ENCODE measurements at places on chromosomes 12 and 14.

- DNase-seq: no peak
- H3K4me3 ChIP-seq: no peak overlapping the region
- no peaks in the 10 kb centered on the region for H3K36me3 ChIP-seq
Measured at GRCh38 chr12:52913431-52913821, 8.6 kb upstream of the KRT8 start.

- DNase-seq: no peak
- H3K36me3 ChIP-seq: no peaks in the 10 kb centered on the region
- H3K27me3 ChIP-seq: no peaks in the 10 kb centered on the region
- no peak overlapping the region for H3K4me3 ChIP-seq
- H3K4me1 ChIP-seq: peaks cover 2% of the 10 kb centered on the region
Measured at GRCh38 chr14:102551995-102552705, 40.3 kb upstream of the RCOR1 start.

GRCh38 chr12:18652596-18652995, 85.2 kb downstream of the PLCZ1 start:
- no peak overlapping the region for H3K4me3 ChIP-seq
- H3K27me3 ChIP-seq: no peaks in the 10 kb centered on the region
- H3K27ac ChIP-seq: no peak overlapping the region
- DNase-seq: no peak
- H3K36me3 ChIP-seq: no peaks in the 10 kb centered on the region

DNA sequence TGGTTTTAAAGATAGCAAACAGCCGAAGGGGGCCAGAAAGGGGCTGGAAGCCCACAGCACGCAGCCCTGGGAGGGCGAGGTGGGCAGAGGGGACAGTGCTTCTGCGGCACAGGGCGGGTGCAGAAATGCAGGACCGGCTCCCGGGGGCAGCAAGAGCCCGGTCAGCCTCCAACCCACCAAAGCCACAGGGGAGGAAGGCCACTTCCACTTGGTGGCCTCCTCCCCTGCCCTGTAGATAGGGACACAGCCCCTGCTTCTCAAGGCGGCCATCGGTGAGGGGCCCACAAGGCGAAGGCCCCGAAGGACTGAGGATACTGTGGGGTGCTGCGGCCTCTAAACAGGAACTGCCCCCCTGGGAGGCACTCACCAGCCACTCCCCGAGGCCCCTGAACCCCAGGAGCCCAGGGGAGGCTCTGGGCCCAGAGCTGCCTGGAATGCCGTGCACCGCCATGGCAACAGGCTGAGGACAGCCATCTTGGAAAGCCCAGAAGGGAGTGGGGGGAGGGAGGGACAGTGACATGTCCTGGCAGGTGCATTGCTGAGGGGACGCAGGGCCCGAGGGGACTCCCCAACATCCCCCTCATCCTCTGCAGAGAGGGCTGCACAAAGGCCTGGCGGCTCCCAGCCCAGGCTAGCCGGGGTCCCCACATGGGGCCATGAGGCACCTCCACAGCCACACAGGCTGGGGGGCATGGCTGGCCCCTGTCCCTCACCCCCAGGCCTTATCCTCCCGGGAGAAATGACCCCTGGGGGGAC, 114.7 kb downstream of the NCOR2 start:
- no peak overlapping the region for H3K4me3 ChIP-seq
- no peaks in the 10 kb centered on the region for H3K27me3 ChIP-seq
- no peak for DNase-seq

GRCh38 chr12:650983-651382, 12.3 kb downstream of the NINJ2 start:
- no peaks in the 10 kb centered on the region for H3K36me3 ChIP-seq
- H3K4me3 ChIP-seq: no peak overlapping the region
- no peaks in the 10 kb centered on the region for H3K27me3 ChIP-seq
- no peaks in the 10 kb centered on the region for H3K4me1 ChIP-seq
- H3K27ac ChIP-seq: no peak overlapping the region

DNA sequence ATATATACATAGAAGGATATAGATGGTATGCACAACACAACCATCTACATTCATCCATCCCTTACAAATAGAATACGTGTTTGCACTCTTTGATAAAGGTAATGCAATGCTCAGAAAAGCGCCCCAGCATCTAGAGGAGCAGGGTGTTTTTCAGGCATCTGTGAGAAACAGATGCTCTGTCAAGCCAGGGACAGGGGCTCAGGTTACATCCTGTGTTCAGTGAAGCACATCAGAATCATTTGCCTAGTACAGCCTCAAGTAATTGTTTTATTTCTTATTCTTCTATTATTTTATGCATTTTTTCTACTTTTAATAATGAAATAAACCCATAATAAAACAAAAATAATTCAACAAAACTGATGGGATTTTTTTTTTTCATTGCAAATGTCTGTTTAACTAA, 50.5 kb upstream of the HIF1A start:
- H3K4me3 ChIP-seq: no peak overlapping the region
- peaks cover 3% of the 10 kb centered on the region for H3K4me1 ChIP-seq
- no peaks in the 10 kb centered on the region for H3K36me3 ChIP-seq
- H3K27ac ChIP-seq: no peak overlapping the region
